ENCODE measurements at places on chromosomes 3 and 15.
A peak's percentile ranks its signal among the peaks of the same experiment; 100 is the strongest.

DNA sequence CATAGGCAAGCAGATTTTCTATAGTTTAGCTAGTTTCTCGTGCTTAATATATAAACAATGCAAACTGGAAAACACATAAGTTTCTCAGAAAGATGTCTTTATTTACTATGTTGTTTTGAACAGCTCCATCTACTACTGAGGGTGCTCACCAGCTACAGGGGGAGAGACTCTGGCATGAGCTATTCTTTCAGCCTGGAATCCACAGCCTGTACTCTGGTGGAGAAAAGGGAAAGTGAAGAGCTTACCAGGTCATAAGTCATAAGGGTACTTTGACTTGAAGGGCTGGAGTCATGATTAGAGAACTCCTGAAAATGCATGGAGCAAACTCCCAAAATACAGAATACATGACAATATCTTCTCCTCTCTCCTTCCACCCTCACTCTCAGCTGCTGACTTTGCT, 4.4 kb upstream of the AVEN start:
- no peak overlapping the region for H3K4me3 ChIP-seq
- no peaks in the 10 kb centered on the region for H3K27me3 ChIP-seq

DNA sequence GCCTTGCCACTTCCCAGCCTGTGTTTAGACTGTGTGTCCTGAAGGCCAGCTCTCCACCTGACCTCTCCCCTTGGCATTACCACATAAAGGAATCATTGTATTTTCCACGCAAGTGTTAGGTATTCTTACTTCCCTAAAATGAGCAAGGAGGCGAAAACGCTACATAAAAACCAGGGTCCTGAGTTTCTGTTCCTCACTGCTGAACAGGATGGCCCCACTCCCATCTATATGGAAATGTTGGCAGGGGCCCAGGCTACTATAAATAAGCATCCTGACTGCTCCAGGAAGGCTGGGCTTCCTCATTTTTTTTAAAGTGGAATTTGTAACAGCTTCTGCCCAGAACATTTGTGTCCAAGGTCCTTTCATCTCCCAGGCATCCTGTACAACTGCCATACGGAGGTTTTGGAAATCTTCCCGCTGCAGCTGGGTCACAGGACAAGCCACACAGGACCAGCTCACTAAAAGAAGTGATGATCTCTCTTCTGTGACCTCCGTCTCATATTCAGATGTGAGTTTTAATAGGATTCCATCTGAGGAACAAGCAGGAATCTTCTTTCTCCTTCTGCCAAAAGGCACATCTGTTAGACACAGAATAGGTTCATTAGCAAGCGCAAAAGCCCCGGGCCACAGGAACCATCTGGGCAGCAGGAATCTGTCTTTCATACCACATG, 56.4 kb upstream of the LIMD1 start:
- H3K4me3 ChIP-seq, result no peak overlapping the region
- no peaks in the 10 kb centered on the region for H3K27me3 ChIP-seq
- H3K27ac ChIP-seq, result peak overlapping the region; percentile 54
- DNase-seq, result peak; percentile 39

DNA sequence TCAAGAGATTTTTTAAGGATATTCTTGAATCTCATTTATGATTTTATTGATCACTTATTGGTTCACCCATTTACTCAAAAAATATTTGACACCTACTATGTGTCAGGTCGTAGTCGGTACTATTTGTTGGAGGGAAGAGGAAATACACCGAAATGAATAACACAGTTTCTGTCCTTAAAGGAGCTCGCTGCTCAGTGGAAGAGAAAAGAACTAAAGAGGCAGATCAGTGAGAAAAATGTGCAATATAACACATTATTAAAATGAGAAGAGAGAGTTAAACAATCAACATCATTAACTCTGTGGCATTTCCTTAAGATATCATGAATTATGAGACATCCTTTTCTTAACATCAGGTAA, 56.1 kb upstream of the ADAMTS9 start:
- H3K4me1 ChIP-seq, result peaks cover 7% of the 10 kb centered on the region
- no peak overlapping the region for H3K4me3 ChIP-seq
- H3K27ac ChIP-seq, result no peak overlapping the region
- no peak for DNase-seq
- H3K36me3 ChIP-seq, result no peaks in the 10 kb centered on the region
- H3K27me3 ChIP-seq, result no peaks in the 10 kb centered on the region

DNA sequence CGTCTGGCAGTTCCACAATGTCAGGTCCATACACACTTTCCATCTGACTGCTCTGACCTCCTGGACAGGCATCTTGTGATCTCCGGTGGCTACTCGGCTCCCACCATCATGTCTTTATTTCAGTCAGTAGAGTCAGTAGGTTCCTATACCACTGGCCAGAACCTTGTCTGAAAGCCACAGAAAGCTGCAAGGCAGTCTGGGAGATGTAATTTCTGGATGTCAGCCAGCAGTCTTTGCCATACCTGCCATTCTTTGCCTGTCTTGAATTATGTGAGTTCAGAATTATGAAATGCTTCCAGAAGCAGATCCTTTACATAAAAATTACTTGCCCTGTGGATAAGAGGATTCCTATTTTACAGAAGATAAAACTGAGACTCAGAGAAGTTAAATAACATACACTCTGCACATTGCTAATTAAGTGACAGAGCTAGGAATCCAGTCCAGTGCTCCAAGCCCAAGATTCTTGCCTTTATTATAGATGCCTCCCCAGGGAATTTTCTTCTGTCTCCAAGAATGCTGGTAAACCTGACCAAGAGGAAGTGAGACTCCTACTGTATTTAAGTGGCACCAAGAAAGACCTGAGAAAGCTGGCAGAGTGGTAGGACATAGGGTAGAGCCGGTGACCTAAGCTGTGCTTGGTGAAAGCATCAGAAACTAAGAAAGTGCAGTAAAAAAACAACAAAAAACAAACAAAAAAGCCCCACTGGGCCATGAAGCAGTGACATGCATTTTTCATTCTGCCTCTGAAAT, 75.6 kb downstream of the IQCH start:
- H3K27ac ChIP-seq, result no peak overlapping the region
- no peaks in the 10 kb centered on the region for H3K27me3 ChIP-seq

- no peaks in the 10 kb centered on the region for H3K27me3 ChIP-seq
- DNase-seq, result no peak
- H3K4me3 ChIP-seq, result no peak overlapping the region
- peaks cover 17% of the 10 kb centered on the region for H3K4me1 ChIP-seq
- no peak overlapping the region for H3K27ac ChIP-seq
Measured at GRCh38 chr3:71083726-71084131, 499.8 kb downstream of the FOXP1 start.

GRCh38 chr3:156797368-156797767, 28.8 kb upstream of the LEKR1 start:
- H3K27me3 ChIP-seq, result no peaks in the 10 kb centered on the region
- DNase-seq, result no peak
- no peak overlapping the region for H3K4me3 ChIP-seq
- no peak overlapping the region for H3K27ac ChIP-seq

All from transverse colon (tissue), 4 donors.